Uterus (tissue), 4 donors: ENCODE measurements at places on chromosomes 12 and 14. TPM values are rescaled to one million over a fixed set of nuclear protein-coding genes. Genes with fewer than 3 reads are reported as not detected.

Gene MVK
- total RNA-seq: 17.1 TPM

DNA sequence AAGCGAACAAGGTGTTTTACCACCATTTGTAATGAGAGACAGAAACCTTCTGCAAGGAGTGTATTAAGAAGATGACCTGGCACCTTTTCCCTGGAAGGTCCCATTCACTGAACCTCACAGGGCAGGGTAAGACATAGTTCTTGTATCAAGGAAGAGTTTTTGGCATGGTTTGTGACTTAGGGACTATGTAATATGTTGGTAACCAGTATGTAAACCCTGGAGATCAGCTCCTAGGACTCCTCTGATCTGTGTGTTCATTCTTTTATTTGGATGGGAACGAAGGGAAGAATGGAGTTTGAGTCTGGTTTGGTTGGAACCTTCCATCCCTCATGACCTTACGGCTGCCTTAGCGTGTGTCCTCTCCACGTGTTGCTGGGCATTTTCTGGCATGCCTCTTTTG lies 175.4 kb downstream of the CAND1 start:
- no peak for DNase-seq

Gene CLEC6A
- total RNA-seq: not detected

- DNase-seq: no peak
Measured at GRCh38 chr12:9757433-9758025, 3.2 kb downstream of the CD69 start.

Gene MIA2
- total RNA-seq: 26.0 TPM

Gene REP15
- 0.29 TPM for total RNA-seq

Gene GPR84
- total RNA-seq: not detected

Gene PTGER2
- total RNA-seq: 5.6 TPM

GRCh38 chr14:24334431-24335291 lies at the start of gene ADCY4:
Gene ADCY4 (minus strand): TSS chr14:24335071. CDS start chr14:24334652, 419 bp downstream.
- no peak for DNase-seq

DNA sequence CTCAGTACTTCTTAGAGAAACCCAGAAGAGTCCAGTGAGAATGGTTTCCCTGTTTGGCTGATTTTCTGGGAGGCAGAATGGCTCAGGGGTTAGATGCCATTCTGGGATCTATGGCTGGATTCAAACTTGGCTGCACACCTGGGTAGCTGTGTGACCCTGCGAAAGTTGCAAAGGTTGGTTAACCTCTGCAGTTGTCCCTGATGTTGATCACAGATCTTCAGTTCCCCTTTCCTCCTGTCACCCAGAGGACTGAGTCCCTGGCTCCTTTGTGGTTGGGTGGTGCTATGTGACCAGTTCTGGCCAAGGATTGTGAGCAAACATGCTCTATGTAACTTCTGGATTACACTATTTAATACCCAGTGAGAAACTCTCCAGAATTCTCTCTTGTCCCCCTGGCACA lies 418.0 kb downstream of the RGS6 start:
- DNase-seq: no peak

DNA sequence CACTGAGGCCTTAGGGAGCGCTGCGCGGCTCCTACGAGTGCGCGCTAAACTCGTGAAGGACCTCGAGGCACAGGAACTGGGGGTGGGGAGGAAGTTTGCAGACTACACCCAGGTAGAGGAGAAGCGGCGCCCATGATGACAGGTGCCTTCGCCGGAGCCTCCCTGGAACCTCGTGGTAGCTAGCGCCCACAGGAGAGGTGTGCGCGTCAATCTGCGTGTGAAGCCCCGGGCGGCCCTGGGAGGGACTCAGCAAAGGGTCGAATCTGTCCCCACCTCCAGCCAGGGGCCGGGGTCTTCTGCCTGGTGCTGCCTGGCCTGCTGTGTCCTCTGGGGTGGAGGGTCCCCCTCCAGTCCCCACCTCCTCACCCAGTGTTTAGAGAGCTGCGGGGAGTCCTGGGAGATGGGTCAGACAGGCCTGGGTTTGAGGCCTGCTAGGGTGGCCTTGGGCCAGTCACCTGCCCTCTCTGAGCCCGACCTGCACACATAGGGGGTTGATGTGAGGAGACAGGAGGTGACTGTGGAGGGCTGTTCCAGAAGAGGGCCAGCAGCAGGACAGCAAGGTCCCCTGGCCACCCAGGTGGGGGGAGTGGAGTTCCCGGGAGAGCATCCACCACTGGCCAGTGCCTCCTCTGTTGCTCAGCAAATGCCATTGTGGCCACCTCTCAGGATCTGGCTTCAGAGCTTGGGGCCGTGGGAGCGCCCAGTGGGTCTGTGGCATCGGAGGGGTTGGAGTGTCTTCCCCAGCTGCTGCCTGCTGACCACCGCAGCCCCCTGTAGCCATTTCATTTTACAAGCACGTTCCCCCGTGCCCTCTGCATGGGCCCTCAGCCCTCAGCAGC lies 20.2 kb upstream of the KIF26A start:
- DNase-seq: no peak

DNA sequence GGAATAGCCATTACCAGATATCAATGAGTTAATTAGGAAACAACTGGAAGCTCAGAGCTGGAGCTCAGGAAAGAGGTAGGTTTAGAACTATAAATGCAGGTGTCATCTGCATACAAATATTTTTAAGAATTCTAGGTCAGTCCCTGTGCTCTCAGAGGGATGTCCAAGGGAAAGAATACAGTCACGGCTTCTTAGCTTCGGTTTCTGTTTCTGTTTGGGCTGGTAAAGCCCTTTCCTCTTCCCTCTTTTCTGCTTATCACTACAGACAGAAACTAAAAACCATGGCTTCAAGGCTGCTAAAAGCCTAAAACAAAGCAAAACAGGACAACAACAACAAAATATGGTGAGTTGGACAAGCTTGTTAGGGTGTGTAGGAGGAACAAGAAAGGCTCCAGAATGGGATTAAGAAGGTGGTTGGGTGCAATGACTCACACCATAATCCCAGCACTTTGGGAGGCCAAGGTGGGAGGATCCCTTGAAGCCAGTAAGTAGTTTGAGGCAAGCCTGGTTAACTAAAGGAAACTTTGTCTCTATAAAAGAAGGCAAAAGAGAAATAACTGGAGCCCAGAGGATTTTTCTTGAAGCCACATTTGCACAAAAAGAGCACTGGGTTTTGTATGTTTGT lies 113.0 kb downstream of the SEC23A start:
- no peak for DNase-seq

DNA sequence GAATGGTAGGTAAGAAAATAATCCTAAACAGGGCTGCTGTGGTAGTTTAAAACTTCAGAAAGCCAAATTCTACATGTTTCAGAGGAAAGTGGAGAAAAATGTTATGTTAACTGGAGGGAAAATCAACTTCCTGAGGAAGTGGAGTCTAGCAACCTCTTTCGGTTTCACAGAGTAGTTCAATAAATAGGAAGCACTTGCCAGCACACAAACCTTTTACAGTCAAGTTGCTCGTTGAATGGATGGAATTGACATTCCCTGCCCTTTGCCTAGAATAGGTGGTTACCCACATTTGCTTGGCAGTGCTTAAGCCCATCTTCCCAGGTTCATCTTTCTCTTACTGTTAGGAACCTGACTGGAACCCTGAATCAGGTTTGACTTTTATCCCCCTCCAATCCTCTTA lies 15.9 kb downstream of the ANKRD13A start:
- DNase-seq: no peak

DNA sequence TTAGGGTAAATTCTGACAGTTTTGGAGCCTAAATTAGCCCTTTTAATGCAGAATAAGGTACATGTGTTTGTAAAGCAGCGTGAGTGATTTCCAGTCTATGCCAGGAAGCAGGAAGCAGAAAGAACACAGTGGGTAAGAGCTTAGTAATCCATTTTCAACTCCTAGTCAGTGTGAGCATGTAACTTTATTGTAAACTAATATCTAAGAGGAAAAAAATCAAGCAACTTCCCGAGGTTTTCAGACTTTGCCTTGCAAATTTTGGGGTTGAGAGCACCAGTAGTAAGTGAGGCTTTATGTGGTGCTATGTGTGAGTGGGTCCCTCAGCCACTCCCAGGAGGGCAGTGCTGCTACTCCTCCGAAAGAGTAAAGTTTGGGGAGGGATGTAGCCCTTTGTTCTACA lies 2.9 kb downstream of the CIPC start:
- no peak for DNase-seq

Gene KIF26A
- total RNA-seq: 9.2 TPM

DNA sequence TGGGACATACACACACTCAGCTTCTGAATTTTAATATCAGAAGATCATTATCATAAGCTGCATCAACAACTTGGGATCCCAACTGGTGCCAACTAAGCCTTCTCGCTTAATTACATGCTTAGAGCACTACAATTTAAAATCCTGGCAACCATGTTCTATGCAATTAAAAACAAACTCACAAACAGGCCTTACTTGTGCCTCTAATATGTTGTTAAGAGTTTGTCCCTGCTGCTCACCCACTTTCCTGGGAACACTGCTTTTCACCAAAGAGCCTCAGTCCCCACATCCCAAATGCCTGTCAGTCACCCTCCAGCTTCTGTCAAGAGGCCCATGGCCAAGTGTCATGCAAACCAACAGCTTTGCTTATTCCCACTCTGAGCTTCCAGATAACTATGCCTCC lies 69.7 kb downstream of the TTC9 start:
- no peak for DNase-seq

Gene LMO3
- 20.9 TPM for total RNA-seq

DNA sequence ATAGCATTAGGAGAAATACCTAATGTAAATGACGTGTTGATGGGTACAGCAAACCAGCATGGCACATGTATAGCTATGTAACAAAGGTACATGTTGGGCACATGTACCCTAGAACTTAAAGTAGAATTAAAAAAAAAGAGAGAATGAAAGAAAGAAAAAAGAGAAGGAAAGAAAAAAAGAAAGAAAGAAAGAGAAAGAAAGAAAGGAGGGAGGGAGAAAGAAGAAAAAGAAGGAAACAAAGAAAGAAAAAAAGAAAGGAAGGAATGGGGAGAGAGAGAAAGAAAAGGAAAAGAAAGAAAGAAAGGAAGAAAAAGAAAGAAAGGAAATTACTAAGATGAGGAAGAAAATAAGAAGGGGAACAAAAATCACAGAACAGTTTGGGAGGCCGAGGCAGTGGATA lies 925.5 kb downstream of the LRFN5 start:
- no peak for DNase-seq

Gene CLEC4C
- not detected for total RNA-seq

Gene EID3
- 3.8 TPM for total RNA-seq

GRCh38 chr12:84638811-84639368 lies 273.7 kb downstream of the SLC6A15 start:
- no peak for DNase-seq

GRCh38 chr14:88463318-88463717 lies 77.9 kb downstream of the SPATA7 start:
- no peak for DNase-seq

Gene GLT1D1
- total RNA-seq: 2.9 TPM

DNA sequence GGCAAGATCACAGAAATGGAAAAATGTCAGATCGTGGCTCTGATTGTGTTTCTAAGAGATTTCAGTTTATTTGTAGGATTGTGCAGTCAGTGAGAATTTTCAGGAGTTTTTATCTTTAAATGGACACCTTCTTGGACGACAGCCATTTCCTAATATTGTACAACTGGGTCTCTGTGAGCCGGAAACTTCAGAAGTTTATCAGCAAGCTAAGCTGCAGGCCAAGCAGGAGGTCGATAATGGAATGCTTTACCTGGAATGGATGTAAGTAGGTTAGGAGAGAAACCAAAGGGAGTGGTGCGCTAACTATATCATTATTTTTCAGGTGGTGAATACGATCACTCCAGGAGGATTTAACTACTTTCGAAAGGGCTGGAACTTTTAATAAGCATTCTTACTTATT lies 26.4 kb downstream of the APAF1 start:
- DNase-seq: no peak

DNA sequence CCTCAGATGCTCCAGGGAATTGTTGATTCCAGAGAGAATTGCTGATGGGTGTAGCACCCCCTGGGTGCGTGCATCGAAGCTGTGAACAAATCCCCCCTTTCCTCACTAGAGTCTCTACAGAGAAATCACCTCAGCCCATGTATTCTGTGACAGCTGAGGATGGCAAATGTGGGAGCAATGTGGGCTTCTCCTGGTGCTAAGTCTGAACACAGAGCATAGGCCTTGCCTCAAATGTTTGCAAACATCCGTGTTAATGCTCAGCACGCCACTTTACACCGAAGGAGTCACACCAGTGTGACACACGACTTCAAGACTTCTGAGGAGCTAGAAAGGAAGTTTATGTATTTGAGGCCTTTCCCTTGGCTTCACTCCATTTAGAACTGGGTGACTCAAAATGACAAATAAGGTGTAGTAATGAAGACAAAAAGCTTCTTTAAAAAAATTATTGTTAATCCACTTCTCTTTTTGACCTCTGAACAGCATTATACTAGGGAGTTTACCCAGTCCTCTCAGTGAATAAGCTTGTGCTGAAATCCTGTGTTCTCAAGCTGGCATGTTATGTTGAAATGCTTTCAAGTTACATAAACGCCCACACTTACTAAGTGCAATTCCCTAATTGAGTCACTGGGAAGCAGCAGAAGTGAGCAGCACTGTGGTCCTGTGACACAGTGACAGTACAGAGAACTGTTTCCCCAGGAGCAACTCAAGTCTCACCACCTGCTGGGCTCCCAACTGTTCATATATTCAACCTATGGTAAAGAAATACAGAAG lies 92.9 kb downstream of the FAR2 start:
- no peak for DNase-seq

Gene CDCA3
- not detected for total RNA-seq

- no peak for DNase-seq
Measured at GRCh38 chr12:118327391-118327790, 45.3 kb downstream of the TAOK3 start.

Gene LTBP2
- 18.8 TPM for total RNA-seq

DNA sequence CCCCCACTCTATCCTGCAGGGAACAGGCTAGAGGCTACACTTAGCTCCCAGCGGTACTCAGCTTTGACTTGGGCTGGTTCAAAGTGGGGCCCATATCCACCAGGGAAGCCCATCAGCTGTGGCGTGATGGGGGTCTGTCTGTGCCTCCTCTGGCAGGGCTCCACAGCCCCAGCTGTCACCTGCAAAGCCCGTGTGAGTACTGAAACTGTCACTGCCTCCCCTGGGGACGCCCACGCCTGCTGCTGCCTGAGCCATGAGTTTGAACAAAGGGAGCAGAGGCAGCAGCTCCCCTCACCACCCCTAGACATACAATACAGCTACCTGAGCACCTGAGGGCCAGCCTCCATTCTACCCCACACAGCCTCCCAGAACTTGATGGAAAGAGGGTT lies 5.0 kb downstream of the REM2 start:
- DNase-seq: no peak

- DNase-seq: no peak
Measured at GRCh38 chr12:112716099-112717093, 75.2 kb upstream of the RPH3A start.

- no peak for DNase-seq
Measured at GRCh38 chr12:15684896-15685658, 104.1 kb downstream of the EPS8 start.

DNA sequence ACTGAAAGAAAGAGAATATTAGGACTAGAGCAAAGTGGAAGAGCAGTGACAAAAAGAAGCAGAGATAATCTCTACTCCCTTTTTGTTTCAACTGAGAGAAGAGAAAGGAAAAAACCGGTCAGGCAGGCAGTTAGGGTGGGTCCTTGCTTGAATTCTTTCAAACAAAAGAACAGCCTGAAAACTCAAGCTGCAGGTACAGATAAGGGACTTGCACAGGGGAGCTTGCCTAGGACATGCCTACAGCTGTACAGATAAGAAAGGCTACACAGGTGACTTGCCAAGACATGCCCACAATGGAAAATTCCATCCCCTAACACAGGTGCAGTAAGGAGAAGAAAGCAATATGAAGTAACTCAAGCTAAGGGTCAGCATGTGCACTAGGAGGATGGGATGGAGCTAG lies 532.2 kb upstream of the MIS18BP1 start:
- no peak for DNase-seq

Gene PNMA1
- 58.0 TPM for total RNA-seq
